ENCODE measurements at places on chromosomes 16 and 17.

GRCh38 chr17:10215286-10215685 is 16.9 kb upstream of the GAS7 start:
- no peak for DNase-seq

DNA sequence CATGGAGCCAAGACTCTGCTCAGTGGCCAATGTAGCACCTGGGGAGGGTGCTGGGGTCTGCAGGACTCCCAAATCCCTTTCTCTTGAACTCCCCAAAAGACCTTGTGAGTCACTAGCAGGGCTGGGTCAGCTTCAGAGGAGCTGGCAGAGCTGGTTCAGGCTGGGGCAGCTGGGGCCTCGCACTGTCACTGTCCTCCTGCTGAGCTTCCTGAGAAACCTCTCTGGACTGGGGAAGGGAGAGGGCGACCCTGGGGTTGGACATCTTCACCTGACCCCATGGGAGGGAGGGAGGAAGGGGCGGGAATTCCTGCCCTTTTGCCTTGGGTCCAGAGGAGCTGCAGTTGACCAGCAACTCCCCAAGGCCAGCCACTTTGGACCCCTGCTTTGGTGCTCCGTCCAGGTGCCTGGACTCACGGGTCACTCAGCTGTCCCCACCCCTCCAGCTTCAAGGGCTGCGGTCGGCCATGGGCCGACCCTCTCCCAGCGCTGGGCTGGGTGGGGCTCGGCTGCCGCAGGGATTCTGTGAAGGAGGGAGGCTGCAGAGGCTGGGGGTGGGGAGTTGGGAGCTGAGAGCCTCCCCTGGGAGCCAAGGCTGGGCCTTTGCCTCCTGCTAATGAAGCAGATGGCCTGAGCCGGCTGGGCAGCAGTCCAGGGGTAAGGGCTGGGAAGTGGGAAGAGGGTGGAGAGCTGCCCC is 9.2 kb downstream of the FMNL1 start:
- DNase-seq = no peak

DNA sequence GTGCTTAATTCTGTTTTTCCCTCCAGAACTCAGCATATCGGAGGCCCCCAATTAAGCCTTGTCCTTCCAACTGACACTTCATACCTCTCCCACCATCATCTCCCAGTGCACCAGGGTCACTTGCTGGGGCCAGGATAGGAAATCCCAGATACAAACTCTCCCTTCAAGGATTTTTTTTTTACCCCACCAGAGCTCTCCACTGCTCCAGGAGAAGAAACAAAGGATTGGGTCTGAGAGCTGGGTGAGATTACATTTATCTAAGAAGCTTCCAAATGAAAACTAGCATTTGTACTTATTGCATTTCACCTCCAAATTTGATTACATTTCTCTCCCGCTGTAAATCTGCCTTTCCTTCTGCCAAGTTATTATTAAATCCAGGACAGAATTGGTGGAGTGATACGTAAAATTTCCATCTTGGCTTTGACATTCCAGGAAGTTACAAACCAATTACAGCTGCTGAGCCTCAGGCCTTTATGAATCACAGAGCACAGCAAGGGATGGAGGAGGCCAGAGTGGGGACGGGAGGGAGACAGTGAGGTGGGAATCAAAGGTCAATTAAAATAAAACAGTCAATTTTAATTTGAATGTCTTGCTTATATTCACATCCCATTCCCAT is 123.5 kb downstream of the USP31 start:
- no peak for DNase-seq

DNA sequence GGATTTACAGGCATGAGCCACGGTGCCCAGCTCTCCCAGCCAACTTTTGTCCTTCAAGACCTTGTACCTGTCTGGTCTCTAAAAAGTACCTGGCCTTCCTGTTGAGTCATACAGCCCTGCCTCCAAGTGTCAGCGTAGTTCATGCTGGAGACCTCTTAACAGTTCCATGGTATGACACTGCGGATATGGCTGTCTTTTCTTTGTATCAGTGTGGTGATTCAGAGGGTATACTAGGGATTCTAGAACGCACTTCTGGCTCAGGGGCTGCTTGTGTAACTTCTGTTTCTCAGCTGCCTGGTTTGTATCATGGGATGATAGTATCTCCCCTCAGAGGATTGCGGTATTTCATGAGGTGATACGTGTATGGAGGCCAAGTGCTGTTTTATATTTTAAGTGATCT is 2.0 kb upstream of the TMEM11 start:
- DNase-seq = no peak

GRCh38 chr17:76246080-76247066 is 6.1 kb upstream of the RNF157 start:
- DNase-seq = peak; percentile 24

GRCh38 chr17:64067657-64068056 is 47.2 kb upstream of the ICAM2 start:
- no peak for DNase-seq

DNA sequence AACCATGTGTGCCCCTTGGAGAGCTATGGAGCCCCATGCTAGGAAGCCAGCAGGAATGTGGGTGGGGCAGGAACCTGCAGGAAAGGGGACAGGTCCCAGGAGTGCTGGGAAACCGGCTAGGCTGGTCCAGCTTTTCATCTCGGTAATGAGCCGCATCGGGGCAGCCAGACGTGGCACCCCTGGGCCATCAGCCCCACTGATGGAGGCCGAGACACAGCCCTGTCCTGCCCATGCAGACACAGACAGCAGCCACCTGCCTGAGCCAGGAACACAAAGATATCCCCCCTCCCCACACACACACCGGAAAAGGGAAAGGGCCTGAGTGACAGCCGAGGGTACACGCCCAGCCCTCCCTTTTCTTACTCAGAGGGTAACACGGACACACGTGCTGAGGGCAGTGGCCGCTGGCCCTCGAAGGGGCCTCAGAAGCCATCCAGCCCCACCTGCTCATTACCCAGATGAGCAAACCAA is 18.1 kb downstream of the PPL start:
- no peak for DNase-seq

- DNase-seq = no peak
These were observed 1.3 kb downstream of the TTYH2 start for GRCh38 chr17:74214484-74215341.

- peak; percentile 11 for DNase-seq
These were observed 5.5 kb downstream of the CCDC182 start for GRCh38 chr17:57739402-57740234.

GRCh38 chr16:23424292-23424958 is 28.6 kb downstream of the COG7 start:
- no peak for DNase-seq

GRCh38 chr17:76689859-76690258 is 20.9 kb downstream of the MXRA7 start:
- no peak for DNase-seq

DNA sequence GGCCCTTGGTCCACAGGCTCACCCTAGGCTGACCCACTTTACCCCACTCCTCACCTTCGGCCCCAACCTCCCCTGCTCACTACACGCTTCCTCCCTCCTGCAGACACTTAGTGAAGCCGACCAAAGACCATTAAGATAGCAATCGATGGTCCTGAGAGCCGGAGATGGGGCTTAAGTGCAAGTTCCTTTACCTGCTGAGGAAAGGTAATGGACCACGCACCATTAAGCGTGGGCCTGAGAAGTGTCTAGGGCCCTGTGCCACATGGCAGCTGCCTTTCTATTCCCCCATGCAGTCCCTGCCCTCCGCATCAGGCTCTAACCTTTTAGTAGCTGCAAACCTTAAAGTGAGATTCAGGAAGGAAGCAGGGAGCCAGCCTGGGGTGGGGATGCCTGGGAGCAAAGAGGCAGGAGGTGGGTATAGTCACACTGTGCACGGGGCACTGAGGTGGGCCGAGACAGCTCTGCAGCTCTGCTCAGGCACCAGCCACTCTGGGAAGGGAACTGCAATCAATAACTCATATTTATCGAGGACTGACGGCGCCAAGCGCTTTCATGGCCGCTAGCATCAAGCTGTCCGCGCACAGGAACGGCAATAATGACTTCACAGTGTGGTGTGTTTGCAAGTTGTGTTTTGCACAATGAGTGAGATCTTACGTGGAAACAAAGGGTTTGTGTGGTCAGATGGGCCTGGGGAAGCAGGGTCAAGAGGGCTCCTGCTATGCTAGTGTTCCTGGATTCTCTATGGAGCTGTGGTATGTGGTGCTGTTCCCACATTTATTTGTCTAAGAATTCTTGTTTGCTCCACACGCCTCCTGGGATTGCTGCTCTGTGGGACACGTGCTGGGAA is 84.9 kb upstream of the CDC42EP4 start:
- no peak for DNase-seq

- no peak for DNase-seq
These were observed 10.4 kb upstream of the HLF start for GRCh38 chr17:55254375-55254774.

GRCh38 chr16:48029768-48030167 is 126.0 kb downstream of the ABCC12 start:
- no peak for DNase-seq

DNA sequence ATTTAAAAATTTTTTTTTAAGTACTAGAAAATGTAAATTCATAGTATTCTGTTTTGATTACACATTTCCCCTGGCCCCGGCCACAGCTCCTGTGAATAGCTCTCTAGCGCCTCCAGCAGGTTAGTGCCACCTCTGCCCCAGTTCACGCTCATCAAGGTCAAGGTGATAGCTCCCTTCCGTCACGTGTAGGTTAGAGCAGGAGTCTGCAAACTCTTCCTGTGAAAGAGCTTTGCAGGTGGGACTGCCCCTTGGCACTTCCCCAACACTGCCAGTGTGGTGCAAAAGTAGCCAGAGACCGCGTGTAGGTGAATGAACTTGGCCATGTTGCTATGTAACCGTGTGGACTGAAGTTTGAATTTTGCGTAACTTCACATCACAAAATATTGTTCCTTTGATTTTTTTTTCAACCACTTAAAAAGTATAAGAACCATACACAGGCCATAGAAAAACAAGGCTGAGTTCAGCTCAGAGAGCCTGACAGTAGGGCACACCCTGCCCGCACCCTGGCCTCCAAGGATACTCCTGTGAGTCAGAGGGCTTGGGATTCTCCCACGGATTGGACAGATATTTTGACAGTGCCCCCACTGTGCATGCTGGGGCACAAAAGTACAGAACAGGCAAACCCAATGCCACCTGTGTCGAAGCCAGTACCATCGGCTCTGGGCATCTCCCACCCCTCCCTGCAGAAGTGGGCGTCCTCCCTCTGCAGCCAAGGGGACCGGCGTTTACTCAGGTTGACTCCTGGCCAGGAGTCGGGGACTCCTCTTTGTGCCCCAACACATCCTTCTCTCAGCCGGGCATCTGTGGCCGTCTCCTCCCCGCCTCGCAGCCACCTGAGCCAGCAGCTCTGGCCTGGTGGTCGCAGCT is 92.0 kb upstream of the CHMP6 start:
- DNase-seq = peak; percentile 12

GRCh38 chr16:76222087-76222486 is 55.1 kb upstream of the CNTNAP4 start:
- DNase-seq = no peak

GRCh38 chr16:20094157-20094556 is 20.5 kb upstream of the GPR139 start:
- no peak for DNase-seq

- no peak for DNase-seq
These were observed 20.5 kb downstream of the CLEC16A start for GRCh38 chr16:10964891-10965326.

GRCh38 chr16:87375426-87376135 is 8.0 kb downstream of the FBXO31 start:
- no peak for DNase-seq

GRCh38 chr17:230395-230770 is 48.9 kb upstream of the DOC2B start:
- DNase-seq = no peak

GRCh38 chr17:63950940-63951907 is 19.1 kb upstream of the CD79B start:
- DNase-seq = no peak

DNA sequence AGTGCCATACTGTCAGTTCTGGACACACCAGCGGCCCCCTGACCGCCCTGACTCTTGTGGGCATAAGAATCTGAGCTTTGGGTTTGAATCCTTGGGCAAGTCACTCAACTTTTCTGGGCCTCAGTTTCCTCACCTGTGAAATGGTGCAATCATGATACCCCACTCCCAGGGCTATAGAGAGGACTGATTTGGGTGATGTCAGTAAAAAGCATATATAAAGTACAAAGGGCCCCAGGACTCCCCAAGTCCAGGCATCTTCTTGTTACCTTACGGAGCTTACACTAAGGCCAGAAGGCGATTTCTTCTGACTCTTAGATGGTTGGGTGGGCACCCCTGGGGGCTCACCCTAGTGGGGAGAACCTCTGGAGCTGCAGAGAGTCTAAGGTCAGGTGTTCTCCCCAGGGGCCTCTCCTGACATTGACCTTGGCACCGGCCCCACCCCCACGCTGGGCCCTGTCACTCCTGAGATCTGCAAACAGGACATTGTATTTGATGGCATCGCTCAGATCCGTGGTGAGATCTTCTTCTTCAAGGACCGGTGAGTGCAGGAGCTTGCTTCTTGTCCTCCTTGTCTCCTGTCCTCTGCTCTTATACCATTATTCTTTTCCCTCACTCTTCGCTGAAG is 13.9 kb downstream of the MMP2 start:
- no peak for DNase-seq

DNA sequence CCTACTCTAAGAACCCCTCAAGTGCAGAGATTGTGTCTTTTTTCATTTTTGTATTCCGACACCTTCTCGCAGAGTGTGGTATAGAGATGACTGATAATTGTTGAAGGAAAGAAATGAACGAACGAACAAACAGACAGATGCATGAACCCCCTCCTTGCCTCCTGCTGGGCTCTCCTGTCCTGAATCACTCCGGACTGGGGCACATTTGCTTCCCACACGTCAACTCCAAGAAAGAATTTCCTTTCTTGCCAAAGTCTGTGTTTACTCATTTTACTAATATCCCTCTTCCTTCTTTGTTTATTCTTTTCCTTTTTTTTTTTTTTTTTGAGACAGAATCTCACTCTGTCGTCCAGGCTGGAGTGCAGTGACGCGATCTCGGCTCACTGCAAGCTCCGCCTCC is 37.5 kb upstream of the BHLHA9 start:
- no peak for DNase-seq

DNA sequence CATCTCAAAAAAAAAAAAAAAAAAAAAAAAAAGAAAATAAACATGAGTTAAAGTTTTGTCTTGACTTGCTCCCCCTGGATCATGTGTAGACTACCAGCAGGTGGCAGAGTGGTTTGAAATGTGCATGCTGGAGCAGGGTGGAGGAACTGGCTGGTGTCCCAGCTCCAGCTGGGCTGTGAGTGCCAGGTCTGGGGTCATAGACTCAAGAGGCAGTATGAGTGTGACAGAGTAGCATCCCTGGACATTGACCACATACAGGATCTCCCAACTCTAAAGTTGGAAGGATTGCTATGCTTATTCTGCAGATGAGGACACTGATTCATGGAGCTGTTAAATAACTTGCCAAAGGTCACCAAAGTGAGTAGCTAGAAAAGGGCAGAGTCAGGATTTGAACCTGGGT is 198.0 kb upstream of the MPHOSPH6 start:
- no peak for DNase-seq
